ENCODE measurements at places on chromosomes 2 and 18.

DNA sequence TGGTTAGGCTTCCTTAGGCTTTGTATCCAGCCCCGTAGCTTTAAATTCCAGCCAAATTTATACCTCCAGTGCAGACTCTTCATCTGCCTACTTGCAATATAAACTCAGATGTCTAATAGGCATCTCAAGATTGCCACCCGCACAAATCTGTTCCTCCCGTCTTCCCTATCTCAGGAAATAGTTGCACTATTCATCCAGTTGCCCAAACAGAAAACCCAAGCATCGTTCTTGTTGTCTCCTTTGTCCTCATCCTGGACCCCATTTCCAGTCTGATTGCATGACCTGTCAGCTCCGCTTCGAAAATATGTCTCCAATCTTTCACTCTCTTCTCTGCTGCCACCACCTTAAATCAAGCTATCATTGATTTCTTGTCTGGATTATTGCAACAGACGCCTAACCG is 2.3 kb downstream of the FKBP1B start:
- no peak for DNase-seq

GRCh38 chr2:66427300-66427699 is 7.6 kb upstream of the MEIS1 start:
- DNase-seq: no peak

- no peak for DNase-seq
These were observed 200.0 kb downstream of the CCDC102B start for GRCh38 chr18:68997845-68998244.

DNA sequence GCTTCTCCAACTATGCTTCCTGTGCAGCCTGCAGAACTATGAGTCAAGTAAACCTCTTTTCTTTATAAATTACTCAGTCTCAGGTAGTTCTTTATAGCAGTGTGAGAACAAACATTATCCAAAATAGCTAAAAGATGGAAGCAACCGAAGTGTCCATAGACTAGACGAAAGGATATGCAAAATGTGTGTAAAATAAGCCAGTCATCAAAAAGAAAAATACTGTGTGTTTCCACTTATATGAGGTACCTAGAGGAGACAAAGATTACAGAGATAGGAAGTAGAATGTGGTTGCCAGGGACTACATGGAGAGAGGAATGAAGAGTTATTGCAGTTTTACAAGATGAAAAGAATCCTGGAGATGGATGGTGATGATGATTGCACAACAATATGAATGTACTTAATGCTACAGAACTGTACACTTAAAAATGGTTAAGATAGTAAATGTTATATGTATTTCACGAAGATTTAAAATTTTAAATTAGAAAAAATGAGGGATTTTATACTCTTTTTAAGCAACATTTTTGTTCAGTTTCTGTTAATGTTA is 99.3 kb upstream of the FN1 start:
- no peak for DNase-seq

GRCh38 chr18:76056471-76057110 is 438.5 kb downstream of the ZNF516 start:
- DNase-seq: peak; percentile 86

GRCh38 chr2:161870401-161870930 is 203.5 kb downstream of the DPP4 start:
- no peak for DNase-seq

- DNase-seq: no peak
These were observed 60.7 kb upstream of the ITGA4 start for GRCh38 chr2:181396256-181397123.

- peak; percentile 55 for DNase-seq
These were observed 37.1 kb downstream of the ANKRD44 start for GRCh38 chr2:197273485-197273884.

DNA sequence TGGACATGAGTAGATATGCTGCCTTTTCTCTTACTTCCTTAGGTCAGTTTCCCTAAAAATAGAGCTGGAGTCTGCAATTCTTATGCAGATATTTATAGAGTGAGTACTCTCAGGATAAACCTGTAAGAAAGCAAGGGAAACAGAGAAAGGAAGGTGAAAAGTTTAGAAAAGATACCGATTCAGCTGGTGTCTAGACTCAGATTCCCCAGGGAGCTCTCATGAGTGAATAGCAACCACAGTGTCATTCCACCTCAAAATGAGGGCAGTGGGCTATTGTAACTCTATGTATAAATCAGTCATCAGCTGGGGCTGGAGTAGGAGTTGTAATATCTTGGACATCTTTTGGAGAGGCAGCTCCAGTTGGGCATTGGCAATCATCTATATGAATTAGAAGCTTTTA is 1485.1 kb upstream of the TMEFF2 start:
- no peak for DNase-seq

DNA sequence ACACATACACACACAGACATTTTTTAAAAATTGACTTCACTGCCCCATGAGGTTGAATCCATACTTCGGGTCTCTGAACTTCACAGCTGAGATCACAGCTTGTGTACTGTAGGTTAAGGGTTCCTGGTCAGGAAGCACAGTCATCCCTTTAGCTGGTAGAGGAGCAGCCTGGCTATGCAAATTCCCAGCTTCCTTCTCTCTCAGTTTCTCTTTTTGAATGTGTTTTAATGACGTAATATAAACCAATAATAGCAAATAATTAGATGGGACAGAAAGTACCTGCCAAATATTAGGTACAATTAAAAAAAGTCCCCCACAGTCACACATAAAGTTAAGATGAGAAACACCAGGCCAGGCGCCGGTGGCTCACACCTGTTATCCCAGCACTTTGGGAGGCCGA is 178.7 kb downstream of the ZNF385B start:
- no peak for DNase-seq

DNA sequence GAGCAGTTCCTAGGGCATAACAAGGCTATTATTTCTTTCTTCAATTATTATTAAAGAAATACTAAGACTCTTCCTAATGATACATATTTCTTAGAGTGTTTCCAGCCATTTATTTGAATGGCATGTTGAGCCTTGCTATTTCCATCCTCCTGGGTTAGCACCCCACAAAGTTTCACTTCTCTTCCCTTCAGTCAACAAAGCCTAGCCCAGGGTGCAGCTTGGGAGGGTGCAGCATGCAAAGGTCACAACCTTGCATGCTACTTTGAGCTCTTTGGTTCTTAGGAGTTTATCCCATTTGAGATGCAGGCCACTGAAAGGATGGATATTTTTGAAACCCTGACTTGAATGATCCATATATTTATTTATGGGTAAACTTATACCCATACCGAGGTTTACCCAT is 454.4 kb upstream of the MEIS1 start:
- DNase-seq: no peak

DNA sequence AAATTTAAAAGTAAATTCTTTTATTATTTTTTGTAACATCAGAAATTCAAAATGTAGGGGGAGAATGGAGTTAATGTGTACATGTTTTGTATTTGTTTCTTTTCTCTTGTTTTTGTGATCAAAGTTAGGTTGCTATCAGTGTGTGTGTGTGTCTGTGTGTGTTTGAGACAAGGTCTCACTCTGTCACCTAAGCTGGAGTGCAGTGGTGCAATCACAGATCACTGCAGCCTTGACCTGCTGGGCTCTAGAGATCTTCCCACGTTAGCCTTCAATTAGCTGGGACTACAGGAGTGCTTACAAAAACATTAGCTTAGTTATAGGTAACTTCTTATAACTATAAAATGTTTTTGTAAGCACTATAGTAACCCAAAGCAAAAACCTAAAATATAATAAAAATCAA is 50.7 kb downstream of the GDF7 start:
- DNase-seq: no peak

GRCh38 chr18:55287149-55287806 is 300.7 kb downstream of the TCF4 start:
- no peak for DNase-seq

DNA sequence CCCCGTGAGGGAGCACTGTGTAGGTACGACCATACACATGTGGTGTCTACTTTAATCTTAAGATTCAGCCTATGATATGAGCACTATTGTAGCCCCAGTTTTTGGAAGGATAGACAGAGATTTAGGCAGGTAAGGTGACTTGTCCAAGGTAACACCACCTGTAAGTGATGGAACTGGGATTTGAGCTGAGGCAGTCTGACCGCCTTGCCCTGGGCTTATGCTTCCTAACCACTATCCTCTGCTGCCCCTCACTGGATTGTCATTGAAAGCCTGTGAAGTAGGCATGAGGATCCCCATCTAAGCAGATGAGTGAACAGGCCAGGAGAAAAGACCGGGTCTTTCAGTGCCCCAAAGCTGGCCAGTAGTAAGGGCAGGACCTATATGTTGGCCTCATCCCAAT is 343.8 kb downstream of the CYRIA start:
- no peak for DNase-seq

- no peak for DNase-seq
These were observed 381.8 kb downstream of the DCDC2C start for GRCh38 chr2:4085186-4085585.

- DNase-seq: no peak
These were observed 260.5 kb downstream of the TNS1 start for GRCh38 chr2:217742276-217742675.

GRCh38 chr18:25038261-25038660 is 313.7 kb downstream of the ZNF521 start:
- no peak for DNase-seq

GRCh38 chr2:154720651-154721050 is 22.2 kb downstream of the KCNJ3 start:
- no peak for DNase-seq

DNA sequence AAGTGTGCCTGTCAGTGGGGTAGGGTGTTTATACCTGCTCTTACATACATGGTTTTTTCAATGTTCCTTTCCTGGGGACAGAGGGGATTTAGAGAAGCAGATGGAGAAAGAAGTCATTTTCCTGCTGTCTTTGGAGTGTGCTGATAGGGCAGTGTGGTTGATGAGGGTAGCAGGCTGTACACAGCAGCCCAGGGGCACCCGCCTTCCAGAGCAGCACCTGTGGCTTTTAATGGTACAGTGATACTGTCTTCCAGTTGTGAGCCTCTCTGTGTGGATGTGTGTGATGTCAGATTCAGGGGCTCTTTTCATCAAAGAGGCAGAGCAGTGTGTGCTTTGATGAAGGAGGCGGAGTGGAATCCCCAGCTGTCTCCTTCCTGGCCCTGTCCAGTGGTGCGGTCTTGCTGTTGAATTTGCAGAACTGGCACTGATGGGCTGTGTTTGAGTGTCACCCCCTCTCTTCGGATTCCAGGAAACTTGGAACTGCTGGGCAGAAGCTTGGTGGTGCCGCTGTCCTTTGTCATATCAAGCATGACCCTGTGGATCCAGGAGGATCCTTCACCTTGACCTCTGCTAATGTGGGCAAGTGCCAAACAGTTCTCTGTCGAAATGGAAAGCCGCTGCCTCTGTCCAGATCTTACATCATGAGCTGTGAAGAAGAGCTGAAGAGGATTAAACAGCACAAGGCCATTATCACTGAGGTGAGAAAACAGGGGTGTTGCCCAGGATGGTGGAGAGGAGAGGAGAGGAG is 259.8 kb downstream of the PHLPP1 start:
- no peak for DNase-seq

DNA sequence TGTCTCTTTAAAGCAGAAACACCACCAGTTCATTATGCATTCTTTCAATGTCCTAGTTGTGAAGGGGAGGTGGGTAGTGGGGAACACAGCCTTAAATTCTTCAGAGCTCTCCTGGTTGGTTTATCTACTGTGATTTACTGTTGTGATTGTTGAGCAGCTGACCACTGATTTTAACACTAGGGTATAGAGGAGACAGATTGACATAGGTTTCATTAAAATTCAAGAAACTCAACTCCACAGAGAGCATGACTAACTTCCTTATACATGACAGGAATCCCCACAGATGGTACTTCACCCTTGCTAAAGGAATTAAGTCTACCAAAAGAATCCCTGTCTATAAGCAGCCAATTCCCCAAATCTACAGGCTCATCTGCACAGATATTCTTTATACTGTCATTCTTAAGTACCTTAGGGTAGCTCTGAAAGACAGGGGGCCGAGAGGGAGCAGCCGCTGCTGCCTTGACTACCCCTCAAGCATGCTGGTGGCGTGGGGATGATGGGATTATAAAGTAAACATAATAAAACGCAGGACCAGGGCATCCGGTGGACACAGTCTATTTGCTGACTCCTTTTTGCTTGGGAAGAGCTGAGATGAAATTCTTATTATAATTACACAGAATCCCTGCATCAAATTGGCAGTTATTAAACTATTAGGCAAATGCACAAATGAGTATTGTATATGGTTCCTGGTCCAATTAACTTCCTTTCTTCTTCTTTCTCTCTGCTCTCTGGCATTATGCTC is 1377.6 kb upstream of the PIK3C3 start:
- DNase-seq: no peak

- no peak for DNase-seq
These were observed 32.3 kb downstream of the SCTR start for GRCh38 chr2:119491776-119492525.

GRCh38 chr2:30367232-30368070 is 79.6 kb upstream of the LCLAT1 start:
- no peak for DNase-seq

- DNase-seq: no peak
These were observed 24.1 kb upstream of the KANSL1L start for GRCh38 chr2:210195101-210195852.

DNA sequence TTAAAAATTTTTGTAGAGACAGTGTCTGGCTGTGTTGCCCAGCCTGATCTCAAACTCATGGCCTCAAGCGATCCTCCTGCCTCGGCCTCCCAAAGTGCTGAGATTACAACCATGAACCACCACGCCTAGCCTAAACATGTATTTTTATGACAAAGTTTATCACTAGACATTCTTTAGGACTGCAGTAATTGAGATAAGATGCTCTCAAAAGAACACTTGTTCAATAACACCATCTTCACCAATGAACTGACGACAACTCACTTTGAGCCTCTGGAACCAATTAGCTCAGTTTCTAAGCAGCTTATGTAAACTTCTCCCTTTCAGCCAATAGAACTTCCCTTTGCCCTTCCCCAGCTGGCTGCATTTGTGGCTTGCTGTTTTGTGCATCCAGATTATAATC is 15.3 kb upstream of the PPP4R1 start:
- no peak for DNase-seq

- DNase-seq: no peak
These were observed 28.4 kb downstream of the EIPR1 start for GRCh38 chr2:3349211-3349693.

DNA sequence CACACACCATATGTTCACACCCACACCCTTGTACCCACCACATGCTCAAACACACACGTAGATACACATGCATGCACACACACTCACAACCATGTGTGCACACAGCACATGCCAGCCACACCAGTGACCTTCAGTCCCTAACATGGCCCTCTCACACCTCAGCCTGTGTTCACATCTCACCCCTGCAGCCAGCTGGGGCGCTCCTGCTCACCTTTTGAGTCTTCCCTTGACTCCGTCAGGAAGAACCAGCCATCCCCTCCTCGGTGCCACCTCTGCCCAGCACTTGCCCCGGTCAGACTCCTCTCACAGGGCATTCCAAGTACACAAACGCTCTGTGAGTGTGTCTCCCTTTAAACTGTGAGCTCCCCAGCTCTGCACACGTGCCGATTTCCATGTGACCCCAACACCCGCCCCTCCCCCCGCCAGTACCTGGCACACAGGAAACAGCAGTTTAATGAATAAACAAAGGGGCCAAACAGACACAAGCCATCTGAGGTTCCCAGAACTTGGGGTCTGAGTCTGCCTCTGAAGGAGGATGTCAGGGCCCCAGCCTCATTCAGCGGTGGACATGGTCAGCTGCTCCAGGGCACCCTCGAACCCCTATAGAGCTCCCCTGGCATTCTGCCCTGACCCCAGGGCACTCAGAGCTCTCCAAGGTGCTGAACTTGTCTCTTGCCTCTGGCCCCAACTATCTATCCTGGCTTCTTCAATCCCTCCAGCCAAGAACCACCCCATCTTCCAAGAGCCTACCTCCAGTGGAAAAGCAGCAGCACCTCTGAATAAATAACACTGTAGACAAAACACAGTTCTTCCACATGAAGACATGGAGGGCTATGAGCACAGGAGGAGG is 252.9 kb downstream of the ATAD2B start:
- no peak for DNase-seq

GRCh38 chr18:12811191-12811950 is 72.7 kb downstream of the PTPN2 start:
- DNase-seq: no peak

Measured in right hindlimb (tissue), 1 donor.